ENCODE measurements at places on chromosomes 3 and 15. TPM values are rescaled to one million over a fixed set of nuclear protein-coding genes. Genes with fewer than 3 reads are reported as not detected.
A peak's percentile ranks its signal among the peaks of the same experiment; 100 is the strongest.

DNA sequence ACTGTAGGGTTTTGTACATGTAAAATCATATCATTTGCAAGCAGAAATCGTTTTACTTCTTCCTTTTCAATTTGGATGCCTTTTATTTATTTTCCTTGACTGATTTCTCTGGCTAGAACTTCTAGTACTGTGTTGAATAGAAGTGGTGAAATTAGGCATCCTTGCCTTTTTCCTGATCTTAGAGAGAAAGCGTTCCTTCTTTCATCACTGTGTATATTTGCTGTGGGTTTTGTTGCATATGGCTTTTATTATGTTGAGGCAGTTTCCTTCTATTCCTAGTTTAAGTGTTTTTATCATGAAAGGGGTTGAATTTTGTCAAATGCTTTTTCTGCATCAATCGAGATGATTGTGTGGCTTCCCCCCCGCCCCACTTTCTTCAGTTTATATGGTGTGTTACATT is 140.9 kb downstream of the ATG7 start:
- DNase-seq: no peak

DNA sequence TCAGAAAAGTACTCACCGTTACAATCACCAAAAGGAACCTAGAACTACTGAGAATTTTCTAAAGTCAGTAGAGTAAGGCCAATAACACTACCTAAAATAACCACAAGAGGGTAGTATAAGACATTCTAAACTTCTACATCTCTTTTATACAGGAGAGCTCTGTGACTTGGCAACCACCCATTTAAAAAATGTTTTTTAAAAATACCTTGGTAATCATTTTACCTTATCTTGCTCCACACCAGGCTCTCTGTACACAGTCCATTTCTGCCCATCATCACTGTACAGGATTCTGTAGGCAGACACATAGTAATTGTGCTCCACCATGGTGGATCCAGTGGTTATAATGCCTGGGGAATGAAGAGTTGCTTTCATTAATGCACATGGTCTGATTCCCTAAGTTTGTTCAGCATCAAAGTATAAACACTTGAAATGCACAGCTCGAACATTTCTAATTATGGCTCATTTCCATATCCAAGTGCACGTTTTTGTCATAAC is 54.5 kb downstream of the ST3GAL6 start:
- DNase-seq: peak; percentile 59

LRRC3B gene
- total RNA-seq: not detected

EIF4G1 gene
- 225 TPM for total RNA-seq

DNA sequence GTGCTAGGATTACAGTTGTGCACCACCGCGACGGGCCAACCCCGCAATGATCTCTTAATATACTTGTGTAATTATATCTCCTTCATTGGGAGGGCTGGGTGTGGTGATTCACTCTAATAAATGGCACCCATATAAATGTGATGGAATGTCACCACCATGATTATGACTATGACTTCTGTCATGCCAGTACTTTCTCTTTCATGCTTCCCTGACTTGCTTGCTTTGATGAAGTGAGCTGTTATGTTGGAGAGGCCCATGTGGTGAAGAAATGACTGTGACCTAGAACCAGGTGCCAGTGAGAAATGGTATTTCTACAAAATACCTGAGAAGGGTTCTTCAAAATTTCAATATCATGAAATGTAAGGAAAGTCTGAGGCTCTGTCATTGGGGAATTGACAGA is 24.4 kb upstream of the TP63 start:
- DNase-seq: no peak

GRCh38 chr3:117238806-117239205 is 529.2 kb downstream of the TUSC7 start:
- no peak for DNase-seq

GRCh38 chr15:99279290-99279689 is 28.0 kb downstream of the LRRC28 start:
- DNase-seq: no peak

ADAMTS7 gene
- total RNA-seq: 0.83 TPM

PTPRG gene
- 31.0 TPM for total RNA-seq

DNA sequence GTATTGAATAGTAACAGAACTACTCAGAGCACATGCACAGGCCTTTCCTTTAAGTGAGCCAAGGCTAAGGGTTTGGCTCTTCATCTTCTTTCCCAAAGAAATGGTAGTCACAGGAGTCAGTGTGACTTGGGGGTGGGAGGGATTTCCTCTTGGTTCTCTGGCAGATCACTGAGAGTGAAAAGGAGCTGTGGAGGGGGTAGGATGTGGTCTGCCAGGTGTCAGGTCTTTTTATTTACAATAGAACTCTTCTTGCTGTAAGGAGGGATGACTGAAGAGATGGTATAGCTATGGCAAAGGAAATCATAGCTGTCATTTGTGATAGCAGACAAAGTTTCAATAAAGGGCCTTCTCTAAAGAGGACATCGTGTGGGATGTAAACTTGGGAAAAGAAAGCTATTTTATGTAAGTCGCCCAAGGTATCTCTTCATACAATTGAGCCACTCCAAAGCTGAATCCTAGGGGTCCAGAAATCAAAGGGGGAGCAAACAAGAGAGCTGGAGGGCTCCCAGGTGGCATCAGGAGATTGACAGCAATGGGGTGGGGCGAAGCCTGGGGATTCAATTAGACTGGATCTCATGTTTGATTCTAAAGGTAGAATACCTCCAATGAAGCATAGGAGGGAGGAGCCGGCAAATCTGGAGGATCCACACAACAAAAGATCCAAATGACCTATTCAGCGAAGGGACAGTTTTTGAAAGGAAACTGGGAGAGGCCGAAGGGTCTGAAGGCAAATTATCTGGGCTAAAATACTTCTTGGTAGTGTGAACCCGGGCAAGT is 20.0 kb upstream of the CHD2 start:
- no peak for DNase-seq

DNA sequence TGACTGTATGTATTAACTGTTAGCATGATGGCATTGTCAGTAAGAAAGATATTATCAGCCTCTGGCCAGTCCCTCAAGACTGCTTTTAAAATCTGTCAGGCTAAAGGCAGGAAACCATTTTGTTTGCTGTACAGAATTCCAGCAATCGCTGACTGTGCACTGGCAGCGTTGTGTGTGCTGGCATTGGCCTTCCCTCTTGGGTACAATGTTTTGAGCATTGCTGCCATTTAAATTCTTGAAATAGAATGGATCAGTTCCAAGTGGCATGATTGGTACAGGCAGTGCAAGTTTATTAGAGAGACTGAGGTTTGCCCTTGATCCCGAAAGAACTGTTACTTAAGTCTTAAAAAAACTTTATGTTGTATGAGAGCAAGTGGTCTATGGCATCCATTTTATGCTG is 788.7 kb downstream of the OTOL1 start:
- no peak for DNase-seq

DNA sequence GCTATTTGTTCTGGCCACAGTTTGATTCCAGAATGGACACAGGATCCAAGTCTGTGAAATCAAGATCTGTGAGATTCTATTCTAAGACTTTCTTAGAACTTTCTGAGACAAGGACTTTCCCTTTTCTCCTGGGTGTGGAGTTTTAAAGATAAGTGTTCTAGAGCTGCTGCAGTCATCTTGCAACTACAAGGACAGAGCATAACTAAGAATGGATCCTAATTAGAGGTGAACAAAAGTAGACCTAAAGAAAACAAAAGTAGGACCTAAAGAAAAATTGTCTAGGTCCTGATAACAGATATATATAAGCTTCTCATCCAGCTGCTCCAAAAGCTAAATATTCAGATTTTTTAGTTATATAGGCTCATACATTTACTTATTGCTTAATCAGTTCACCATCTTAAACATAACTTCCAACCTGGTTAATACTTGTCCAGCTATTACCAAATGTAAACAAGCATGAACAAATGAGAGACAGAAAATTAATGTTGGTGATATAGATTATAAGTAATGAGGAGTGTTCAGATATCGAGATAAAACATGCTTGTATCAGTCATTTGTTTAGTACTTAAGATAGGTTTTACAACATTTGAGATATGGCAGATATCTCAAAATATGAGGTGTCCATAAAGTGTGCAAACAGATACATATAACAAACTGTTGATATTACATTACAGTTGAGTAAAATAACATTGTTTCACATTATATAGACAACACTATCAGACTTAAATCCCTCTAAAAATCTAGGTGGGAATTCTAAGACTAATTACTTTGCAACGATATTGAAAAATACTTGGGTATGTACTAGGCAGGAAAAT is 75.1 kb downstream of the CD200 start:
- DNase-seq: no peak

GRCh38 chr3:124770336-124771082 is 40.3 kb downstream of the UMPS start:
- DNase-seq: no peak

DNA sequence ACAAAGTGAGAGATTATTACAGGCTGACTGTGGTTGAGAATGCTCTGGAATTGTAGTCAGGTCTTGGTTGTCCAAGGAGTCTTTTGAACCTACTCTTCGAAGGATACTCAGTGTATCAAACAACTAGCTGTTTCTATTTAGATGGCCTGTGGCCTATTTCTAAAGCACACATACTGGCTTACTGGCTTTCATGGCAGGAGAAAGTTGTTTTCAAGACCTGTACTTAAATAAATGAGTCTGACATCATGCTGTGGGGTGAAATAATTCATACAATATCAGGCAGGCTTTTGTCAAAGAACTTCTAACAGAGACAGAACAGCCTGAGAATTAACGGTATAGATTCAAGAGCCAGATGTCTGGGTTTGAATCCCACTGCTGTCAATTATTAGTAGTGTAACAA is 316.7 kb upstream of the SEMA6D start:
- no peak for DNase-seq

Data from IMR-90 (cell line).